ENCODE measurements at places on chromosomes 4 and X.

GRCh38 chr4:25722964-25723363 is 67.3 kb downstream of the SLC34A2 start:
- H3K4me3 ChIP-seq: no peak overlapping the region
- no peaks in the 10 kb centered on the region for H3K27me3 ChIP-seq
- H3K4me1 ChIP-seq: no peaks in the 10 kb centered on the region
- H3K27ac ChIP-seq: no peak overlapping the region
- DNase-seq: no peak

DNA sequence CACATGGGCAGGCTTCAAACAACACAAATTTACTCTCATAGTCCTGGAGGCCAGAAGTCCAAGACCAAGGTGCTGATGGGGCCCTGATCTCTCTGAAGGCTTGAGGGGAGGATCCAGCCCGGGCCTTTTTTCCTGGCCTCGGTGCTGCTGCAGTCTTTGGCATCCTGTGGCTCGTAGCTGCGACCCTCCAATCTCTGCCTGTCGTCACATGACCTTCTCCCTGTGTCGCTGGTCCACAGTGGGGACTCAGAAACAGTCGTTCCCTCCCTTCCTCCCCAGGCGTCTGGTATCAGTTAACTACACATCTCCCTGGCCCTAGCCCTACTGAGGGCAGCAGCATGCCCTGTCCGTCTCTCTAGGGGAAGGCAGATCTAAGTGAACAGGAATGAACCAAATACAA is 19.1 kb upstream of the MSX1 start:
- no peaks in the 10 kb centered on the region for H3K36me3 ChIP-seq
- H3K4me3 ChIP-seq: no peak overlapping the region
- no peak overlapping the region for H3K27ac ChIP-seq
- no peak for DNase-seq
- H3K27me3 ChIP-seq: peaks cover 42% of the 10 kb centered on the region

DNA sequence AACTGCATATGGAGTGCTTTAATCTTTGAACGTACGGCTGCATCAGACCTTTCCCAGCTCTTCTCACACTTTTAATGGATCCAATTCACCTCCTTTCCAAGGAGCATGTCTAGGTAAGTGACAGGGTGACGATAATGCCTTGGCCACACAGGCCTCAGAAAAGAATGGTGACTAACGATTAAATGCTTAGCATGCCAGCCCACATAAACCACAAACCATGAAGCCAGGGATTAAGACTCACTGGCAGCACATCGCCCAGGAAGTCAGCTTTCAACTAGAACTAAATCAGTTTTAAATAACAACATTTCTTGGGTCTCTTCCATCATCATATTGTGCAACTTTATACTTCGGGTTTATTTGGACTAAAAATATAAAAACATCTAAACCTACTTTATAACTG is 28.7 kb downstream of the INPP4B start:
- H3K27me3 ChIP-seq: peaks cover 2% of the 10 kb centered on the region
- no peak for DNase-seq
- H3K4me1 ChIP-seq: peaks cover 36% of the 10 kb centered on the region

GRCh38 chr4:152686452-152687013 is 6.7 kb upstream of the TMEM154 start:
- DNase-seq: no peak
- no peak overlapping the region for H3K27ac ChIP-seq
- H3K4me1 ChIP-seq: peaks cover 24% of the 10 kb centered on the region

DNA sequence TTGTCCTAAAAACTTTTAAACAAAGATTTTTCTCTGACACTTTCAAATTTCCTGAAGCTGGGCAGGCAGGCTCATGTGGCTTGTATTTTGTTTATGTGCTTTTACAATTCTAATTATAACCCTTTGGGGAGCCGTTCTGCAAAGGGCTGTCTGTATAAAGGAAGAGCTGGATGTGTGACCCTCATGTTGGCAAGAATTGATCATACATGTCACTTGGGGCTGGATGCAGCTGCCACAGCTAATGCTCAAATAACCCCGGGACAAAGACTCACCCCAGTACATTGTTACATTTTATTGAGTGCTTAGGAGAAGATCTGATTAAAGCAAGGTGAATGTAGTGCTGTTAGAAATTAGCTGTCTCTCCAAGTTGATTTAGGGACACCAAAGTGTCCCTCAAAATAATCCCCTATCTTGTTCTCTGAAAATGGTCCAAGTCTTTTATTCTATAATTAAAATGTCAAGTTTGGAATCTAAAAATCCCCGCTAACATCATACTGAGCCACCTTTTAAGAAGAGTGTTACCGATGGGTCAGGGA is 13.0 kb upstream of the DAPP1 start:
- H3K36me3 ChIP-seq: no peaks in the 10 kb centered on the region
- no peak overlapping the region for H3K4me3 ChIP-seq
- no peak for DNase-seq

Data from activated T-cell treated with anti-CD3 and anti-CD28 coated beads, Interleukin-2, amount 50 U/mL, for 24 hours (primary cell).